ENCODE measurements at places on chromosomes 2 and 18.
A peak's percentile ranks its signal among the peaks of the same experiment; 100 is the strongest.

- peak; percentile 79 for DNase-seq
These were observed 796 bp downstream of the RFTN2 start for GRCh38 chr2:197674591-197674990.

DNA sequence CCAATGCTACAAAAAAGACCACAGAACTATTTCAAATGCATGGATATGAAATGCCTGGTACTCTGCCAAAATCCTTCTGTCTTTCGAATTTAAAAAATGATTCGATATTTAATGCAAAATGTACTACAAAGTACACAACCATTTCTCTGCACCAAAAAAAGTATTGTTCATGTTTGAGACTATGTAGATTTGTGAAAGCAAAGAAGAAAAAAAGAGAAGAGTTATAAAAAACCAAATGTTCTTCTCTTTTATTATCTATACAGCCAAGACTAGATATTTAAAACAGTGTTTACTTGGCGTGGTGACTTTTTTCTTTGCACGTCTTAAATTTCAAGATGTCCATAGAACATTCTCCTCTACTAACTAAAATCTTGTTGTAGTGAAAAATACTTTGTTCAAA, 89.2 kb downstream of the DTNA start:
- DNase-seq: no peak

- no peak for DNase-seq
These were observed 31.9 kb downstream of the SNORC start for GRCh38 chr2:232901736-232902578.

- DNase-seq: no peak
These were observed 64.7 kb upstream of the TTC39C start for GRCh38 chr18:23949863-23950262.

- DNase-seq: no peak
These were observed 15.4 kb downstream of the PPM1B start for GRCh38 chr2:44184106-44184505.

DNA sequence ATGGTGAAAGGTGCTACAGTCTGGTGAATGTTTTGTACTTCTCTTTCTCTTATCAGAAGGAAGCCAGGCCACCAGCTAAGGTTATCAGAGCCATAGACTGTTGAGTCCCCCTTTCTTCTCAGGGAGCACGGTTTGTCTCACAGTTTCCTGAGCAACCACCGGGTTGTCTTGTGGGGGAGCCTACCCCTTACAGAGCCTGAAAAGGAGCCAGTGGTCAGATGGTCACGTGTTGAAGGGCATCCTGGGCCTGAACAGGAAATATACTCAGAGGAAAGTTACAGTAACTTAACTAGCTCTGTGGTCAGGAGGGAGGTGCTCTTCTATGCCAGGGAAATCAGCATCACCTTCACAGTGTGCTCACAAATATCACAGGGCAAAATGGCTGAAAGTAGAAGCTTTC, 11.6 kb downstream of the CD28 start:
- DNase-seq: no peak

- DNase-seq: no peak
These were observed 102.9 kb downstream of the KLHL29 start for GRCh38 chr2:23487735-23488492.

GRCh38 chr2:51903728-51904127, 871.8 kb upstream of the NRXN1 start:
- no peak for DNase-seq

- no peak for DNase-seq
These were observed 795.2 kb upstream of the ID2 start for GRCh38 chr2:7886666-7887065.

GRCh38 chr18:31248783-31249521, 69.0 kb upstream of the DSG1 start:
- no peak for DNase-seq

DNA sequence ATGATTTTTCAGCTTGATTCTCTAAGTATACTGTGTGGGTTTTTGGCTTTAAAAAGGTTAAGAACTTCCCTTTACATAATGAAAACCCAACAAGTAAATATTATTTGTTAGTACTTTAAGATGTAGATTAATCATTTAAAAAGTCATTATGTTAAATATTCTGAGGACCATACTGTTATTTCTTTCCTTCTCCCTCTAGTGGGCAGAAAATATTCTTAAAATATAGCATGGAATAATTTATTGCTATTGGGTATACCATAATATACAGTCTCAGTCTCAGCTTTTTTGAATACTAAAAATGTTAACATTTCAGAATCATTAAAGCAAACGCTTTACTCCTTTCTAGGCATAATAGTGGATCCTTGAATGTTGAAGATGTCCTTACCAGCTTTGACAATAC, 28.1 kb downstream of the CAMKMT start:
- DNase-seq: no peak

DNA sequence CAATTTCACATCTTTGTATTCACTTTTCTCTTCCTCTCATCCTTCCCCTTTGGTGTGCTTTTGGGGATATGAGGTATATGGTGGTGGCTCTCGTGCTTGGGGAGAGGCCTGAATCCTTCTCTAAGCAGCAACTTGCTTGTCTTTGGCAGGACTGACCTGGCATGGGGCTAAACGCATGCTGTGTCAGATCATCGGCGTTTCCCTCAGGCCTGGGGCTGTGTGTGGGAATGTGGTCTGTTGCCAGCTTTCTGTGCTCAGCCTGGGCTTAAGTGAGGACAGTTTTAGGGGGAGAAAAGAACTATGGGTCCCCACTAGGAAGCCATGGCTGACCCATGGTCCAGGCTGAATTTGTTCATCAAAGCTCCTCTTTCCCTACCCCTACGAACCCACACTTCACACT, 60.7 kb downstream of the TET3 start:
- DNase-seq: no peak

DNA sequence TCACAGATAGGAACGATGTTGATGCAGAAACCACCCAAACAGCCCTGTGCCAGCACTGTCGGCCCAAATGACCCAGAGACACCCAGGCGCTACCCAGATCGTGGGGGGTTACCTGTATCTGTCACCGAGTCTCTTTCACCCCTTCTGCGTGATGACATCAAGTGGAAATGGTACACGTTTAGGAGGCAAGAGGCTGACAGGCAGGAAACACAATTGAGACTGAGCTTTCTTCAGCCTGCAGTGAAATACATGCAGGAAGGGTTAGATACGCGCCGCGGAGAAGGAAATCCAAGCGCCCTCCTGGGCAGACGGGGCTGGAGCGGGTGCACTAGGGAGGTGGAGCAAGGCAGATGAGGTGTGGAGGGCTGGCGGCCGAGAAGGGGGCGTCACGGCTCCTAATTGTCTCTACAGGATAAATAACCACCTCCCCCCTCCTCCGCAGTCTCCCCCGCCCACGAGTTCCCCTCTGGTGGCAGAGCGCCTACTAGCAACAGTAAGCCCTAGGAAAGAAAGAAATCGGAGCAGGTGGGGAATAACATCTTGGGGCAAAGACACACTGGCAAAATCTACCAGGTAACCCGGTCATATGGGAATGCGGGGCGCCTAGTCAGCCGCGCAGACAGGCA, at the start of gene RNF152:
Gene RNF152, minus strand, starts transcription at position 325 of the 626 bp plus-strand sequence. CDS start 76,544 bp downstream, outside the sequence.
- peak; percentile 41 for DNase-seq

- no peak for DNase-seq
These were observed 435.4 kb downstream of the SETBP1 start for GRCh38 chr18:45116116-45116515.

DNA sequence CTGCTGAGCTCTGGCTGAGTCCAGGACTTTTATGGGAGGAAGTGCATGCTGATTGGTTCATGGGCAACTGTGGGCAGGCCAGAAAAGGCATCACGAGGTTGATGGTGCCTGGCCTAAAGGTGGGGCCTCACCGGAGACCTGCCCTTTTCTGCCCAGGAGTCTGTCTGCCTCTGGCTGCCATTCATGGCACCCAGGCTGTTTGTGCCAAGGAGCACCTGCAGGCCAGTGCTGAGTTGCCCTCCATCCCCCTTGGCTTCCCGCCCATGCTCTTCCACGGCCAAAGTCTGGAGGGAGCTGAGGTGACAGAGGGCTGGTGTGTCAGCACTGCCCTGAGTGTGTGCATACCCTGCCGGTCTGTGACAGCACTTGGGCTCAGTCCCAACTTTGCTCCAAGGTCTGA, 123.2 kb downstream of the PTH2R start:
- no peak for DNase-seq

DNA sequence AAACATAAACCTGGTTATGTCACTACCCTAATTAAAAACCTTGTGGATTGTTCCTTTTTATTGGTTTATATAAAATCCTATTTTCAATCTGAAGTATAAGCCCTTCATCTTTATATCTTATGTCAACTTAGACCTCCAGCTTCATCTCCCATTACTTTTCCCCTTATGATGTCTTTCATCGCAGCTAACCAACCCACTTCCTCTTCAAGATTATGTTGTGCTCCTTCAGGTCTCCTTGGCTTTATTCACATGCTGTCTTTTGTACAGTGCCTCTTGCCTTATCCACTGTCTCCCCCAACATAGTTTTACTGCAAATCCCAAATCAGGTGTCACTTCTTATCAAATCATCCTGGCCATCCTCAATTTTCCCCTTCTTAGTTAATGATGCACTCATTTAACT, 25.9 kb downstream of the MBD5 start:
- DNase-seq: no peak

DNA sequence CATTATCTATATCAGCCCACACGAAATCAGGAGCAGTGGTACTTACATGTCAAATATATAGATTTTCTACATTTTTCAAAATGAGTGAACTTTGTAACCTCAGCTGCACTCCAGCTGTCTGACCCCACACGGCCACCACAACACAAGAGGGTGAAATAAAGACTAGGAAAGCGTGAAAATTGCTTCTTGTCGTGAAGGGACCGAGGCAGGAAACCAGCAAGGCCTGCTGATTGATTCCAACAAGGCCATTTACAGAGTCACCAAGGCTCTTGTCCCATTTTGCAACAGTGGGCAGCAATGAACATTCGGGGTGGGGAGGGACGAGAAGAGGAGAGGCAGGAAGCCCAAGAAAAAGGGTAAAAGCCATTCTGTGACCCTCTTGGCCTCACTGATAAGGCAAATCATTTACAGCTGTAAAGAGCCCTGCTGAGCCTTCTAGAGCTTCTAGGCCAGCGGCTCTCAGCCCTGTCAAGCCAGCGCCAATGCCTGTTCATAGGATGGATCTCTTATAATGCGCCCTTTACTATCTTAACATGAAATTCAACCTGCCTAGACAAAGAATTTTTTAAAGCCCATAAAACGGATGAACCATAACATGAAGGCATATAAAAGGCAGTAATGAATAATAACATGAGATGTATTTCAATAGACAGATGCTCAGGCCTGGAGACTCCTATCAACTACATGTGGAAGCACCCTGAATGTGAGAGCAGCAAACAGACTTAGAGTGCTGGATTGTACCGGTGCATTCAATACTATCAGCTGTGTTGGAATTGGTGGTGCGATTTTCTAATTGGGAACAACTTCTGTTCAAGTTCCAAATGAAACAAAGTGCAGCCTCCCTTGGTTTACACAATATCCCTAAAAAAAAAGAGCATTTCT, 269.0 kb downstream of the CDCA7 start:
- DNase-seq: no peak

DNA sequence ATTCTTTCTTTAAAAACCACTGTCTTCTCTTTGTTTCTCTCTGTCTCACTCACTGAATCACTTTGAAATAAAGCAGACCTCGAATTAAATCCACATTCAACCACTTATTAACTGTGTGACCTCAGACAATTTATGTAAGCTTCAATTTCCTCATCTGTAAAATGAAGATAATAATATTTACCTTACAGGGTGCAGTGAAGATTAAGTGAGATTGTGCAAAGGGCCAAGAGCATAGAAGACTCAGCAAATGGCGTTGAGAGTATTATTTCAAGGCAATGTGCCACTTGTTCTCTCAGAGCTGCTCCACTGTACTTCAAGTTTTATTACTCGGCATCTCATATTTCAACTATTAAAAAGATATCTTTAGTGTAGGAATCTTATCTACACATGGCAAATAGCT, 454.2 kb upstream of the HNRNPA3 start:
- no peak for DNase-seq

GRCh38 chr18:36185157-36185556, 2.1 kb upstream of the MOCOS start:
- no peak for DNase-seq

- no peak for DNase-seq
These were observed 112.2 kb downstream of the CPO start for GRCh38 chr2:207051385-207051965.

- DNase-seq: no peak
These were observed 508 bp upstream of the TUBA4B start for GRCh38 chr2:219252570-219252899.

GRCh38 chr2:10208736-10209135, 86.2 kb downstream of the RRM2 start:
- DNase-seq: no peak

DNA sequence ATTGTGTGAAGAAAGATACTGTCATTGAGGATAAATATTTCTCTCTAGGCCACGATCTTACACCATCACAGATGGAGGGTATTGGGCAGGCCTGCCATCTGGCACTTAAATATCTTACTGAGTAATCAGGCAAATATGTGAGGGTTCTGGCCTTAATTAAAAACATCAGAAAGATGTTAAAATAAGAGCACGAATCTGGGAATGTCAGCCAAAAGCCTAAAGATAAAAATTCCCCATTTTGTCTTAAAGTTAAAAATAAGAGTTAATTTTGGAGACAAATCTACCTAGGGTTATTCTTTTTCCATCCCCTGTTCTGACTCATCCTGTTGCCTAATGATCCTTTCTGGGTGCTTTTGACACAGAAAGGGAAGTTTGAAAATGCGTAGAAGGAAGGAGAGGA, 121.0 kb downstream of the SUCLG1 start:
- DNase-seq: no peak

GRCh38 chr18:41128545-41128944, 826.5 kb upstream of the PIK3C3 start:
- DNase-seq: no peak

GRCh38 chr2:234788841-234789240, 163.0 kb upstream of the SH3BP4 start:
- DNase-seq: no peak

DNA sequence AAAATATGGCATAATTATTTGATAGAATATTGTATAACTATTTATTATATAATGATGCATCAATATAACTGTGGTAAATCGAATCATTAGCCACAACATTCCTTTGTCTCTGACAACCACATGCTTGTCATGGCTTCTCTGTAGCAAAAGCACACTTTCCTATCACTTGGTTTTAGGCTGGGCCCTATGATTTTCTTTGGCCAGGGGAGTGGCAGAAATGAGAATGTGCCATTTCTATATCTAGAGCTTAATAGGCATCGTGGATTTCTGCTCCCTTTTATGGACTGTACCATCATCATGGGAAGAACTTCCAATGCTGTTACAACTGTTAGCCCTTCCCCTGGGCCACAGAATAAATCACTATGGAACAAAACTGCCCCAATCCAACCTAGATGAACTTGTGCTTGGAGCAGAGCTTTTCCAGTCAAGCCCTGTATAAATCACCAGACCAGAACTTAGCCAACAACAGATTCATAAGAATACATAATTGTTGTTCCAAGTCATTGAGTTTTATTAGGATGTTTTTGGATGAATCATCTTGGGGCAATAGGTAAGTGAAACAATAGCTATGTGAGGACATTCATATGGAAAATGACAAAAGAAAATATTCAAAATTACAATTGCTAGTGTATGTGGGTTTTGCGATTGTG, 715.8 kb downstream of the ERBB4 start:
- DNase-seq: no peak

GRCh38 chr18:3655254-3656050, 205.5 kb downstream of the TGIF1 start:
- no peak for DNase-seq

- no peak for DNase-seq
These were observed 29.9 kb upstream of the ZNG1B start for GRCh38 chr2:113407446-113408099.

GRCh38 chr2:51995293-51995692, 963.4 kb upstream of the NRXN1 start:
- no peak for DNase-seq
